ENCODE measurements at places on chromosomes 6 and 20. TPM values are rescaled to one million over a fixed set of nuclear protein-coding genes. Genes with fewer than 3 reads are reported as not detected.

DNA sequence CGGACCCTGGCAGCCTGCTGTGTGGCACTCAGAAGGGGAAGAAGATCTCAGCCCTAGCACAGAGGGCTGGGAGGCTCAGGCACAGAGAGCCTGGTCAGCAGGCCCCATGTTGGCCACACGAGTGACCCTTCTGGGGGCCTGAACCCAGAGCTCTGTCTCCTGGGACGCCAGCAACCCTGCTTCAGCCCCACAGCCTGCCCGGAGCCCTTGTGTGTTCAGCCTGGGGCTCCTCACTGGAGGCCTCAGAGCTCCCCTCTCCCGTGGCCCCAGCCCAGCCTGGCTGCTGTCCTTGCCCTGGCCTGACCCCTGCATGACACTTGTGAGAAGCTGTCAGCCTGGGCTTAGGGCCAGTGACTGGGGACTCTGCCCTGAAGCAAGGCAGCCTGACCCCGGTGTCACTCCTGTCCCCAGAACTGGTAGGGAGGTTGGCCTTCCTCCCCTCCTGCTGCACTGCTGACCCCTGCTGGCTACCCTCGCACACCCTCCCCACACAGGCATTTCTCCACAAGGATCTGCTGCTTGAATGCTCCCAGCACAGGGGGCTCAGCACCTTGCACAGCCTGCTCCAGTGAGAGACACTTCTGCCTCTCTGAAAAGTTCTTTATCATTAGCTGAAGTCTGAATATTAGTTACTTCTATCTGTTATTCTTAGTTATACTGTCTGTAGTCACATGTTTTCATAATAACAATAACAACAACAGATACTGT lies 15.4 kb upstream of the IP6K3 start:
- DNase-seq, result peak; percentile 84

GRCh38 chr20:40741507-40742106 lies 52.6 kb upstream of the MAFB start:
- no peak for DNase-seq

GRCh38 chr6:86203044-86203443 lies 560.4 kb upstream of the SYNCRIP start:
- no peak for DNase-seq

GRCh38 chr6:166539543-166539942 lies 46.9 kb downstream of the RAMACL start:
- no peak for DNase-seq

DNA sequence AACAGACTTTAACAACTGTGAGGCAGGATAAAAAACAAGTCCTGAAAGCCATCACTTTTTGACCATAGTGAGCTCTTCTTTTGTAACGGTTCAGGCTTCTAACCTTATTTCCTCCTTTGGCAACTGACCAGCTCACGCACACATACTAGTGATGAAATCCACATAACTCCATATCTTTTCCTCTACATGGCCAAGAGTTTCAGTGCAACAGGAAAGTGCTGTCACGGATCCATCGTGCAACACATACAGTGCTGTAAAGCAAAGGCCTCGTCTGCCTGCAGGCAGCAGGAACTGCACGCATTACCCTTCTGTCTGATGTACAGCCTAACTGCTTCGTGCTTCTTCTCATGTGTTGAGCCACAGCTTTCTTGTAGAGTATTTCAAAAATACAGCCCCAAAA lies 108.5 kb downstream of the EPM2A start:
- no peak for DNase-seq

GRCh38 chr6:86712039-86712438 lies 225.3 kb upstream of the HTR1E start:
- DNase-seq, result no peak

GRCh38 chr6:83854001-83854501 lies 891 bp downstream of the RIPPLY2 start:
- no peak for DNase-seq

- DNase-seq, result no peak
These were observed 21.9 kb downstream of the FAM229B start for GRCh38 chr6:112109262-112109661.

DNA sequence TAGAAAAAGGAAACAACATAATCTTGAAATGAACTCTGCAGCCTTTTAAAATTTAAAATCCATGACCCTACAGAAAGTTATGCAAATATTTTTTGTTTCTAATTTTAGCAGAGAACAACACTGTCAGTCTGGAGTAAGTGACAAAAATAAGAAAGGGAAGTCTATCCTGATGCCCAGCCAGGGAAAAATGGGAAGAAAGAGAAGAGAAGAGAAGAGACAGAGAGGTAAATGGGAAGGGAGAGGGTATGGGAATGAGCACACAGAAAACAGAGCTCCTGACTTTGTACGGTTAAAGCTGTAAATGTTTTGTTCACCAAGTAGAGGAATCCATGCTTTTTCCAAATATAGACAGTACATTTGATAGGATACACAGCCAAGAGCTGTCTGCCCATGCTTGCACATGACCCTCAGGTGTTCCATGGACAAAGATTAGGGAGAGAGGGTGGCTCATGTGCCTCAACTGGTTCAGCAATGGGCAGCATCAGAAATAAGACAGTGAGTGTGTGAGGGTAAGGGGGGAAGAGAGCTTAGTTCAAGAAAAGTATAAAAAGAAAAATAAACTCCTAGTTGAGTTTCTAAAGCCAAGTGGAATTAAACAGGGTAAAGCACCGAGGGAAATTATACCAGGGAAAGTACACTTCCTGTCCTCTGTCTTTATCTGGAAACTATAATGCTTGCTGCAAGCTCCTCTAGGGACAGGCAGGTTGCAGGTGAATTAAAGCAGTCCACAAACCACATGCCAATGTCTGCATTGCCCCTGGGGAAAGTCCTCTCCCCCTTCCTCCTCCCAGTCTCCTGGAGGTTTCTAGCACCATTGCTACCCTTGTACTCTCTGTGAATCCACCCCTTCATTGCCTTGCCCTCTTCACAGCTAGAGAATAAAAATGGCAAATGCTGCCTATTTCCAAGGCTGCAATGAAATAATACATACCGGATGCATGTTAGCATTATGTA lies 30.0 kb downstream of the MAP3K5 start:
- peak; percentile 26 for DNase-seq

The EEF1E1 gene
- total RNA-seq, result 25.6 TPM

The GLP1R gene
- not detected for total RNA-seq

The FAM217A gene
- not detected for total RNA-seq

The PAQR8 gene
- total RNA-seq, result 0.82 TPM
